ENCODE measurements at places on chromosomes 2 and 18.

DNA sequence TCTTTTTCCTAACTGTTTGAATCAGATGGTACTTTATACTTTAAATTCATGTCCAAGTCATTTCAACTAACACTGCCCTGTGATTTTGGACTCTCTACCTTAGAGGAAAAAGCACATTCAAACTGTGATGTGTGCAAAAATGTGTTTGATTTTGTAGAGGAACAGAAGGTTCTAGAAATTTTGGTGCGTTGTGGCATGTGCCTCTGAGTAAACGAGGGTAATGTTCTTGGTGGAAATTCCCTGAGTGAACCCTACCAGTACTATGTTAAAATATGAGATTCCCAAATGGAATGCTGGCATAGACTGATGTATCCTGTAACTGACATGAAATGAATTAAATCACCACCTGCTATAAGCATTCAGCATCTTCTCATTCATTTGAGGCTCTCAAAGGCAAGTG, 901.9 kb upstream of the KLHL29 start:
- DNase-seq, result no peak

- DNase-seq, result no peak
These were observed 8.3 kb upstream of the CTIF start for GRCh38 chr18:48530399-48531081.

GRCh38 chr2:76684756-76685155, 837.4 kb downstream of the LRRTM4 start:
- DNase-seq, result no peak

DNA sequence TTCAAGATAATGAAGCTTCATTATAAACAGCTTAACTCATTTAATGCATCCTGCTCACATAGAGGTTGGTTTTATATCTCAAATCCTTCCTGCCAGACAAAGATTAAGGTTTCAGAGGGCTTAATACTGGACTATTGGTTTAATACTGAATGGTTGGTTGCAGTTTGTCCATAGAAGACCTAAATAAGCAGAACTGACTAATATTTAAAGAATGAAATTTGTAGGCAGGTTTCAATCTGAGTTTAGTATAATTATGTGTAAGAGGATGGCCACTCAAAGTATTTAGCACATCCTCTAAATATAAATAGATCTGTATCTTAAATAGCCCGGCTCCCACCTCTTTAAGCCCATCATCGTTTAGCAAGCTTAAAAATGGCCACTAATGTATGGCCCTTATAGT, 92.5 kb downstream of the EPB41L5 start:
- no peak for DNase-seq

- no peak for DNase-seq
These were observed 5.4 kb downstream of the ITGAV start for GRCh38 chr2:186595219-186595618.

- no peak for DNase-seq
These were observed 31.4 kb downstream of the FECH start for GRCh38 chr18:57555134-57555533.

- DNase-seq, result no peak
These were observed 66.6 kb downstream of the MYL12B start for GRCh38 chr18:3328532-3328931.

GRCh38 chr2:100033976-100034375, 108.4 kb downstream of the AFF3 start:
- DNase-seq, result no peak

DNA sequence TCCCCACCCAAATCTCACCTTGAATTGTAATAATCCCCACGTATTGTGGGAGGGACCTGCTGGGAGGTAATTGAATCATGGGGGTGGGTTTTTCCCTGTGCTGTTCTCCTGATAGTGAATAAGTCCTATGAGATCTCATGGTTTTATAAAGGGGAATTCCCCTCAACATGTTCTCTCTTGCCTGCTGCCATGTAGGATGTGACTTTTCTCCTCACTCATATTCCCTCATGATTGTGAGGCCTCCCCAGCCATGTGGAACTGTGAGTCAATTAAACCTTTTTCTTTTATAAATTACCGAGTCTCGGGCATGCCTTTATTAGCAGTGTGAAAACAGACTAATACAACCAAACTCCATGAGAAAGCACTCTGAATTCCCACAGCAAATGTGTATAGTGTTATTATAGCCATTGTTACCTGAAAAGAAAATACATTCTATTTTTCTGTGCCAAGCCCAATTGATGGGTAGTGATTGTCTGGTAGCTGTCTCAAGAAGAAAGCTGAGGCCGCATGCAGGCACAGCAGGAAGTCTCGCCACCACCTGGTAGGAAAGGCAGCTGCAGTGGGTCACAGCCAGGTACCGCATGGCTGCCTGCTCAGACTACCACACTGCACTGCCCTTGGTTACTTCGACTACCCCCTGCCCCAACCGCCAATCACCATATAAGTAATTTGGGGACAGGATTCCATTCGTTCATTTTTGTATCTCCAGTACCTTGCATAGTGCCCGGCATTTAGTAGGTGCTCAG, 10.3 kb upstream of the ZBTB7C start:
- no peak for DNase-seq

GRCh38 chr2:26849056-26849999, 1.4 kb downstream of the DPYSL5 start:
- no peak for DNase-seq

GRCh38 chr2:169265591-169265990, 96.7 kb downstream of the LRP2 start:
- no peak for DNase-seq

GRCh38 chr2:201781557-201782051, 871 bp upstream of the ALS2 start:
- no peak for DNase-seq

DNA sequence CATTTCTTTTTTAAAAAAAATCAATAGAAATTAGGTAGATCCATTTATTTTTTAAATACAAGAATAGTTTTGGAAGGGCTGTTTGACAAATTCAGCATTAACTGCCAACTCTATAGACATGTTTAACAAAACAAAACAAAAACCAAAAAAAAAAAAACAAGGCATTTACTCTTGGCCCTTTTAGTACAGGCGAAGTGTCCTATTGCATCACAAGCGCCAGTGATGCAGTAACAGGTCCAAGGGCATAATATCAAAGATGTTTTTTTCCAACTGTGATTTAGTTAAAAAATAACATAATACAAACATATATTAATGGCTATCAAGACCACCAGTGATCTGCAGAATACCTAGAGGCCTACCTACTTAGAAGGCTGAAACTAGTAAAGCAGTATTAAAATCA, 55.3 kb downstream of the XDH start:
- DNase-seq, result no peak

GRCh38 chr2:46142546-46143428, 154.4 kb upstream of the EPAS1 start:
- DNase-seq, result no peak

All from stimulated activated CD8-positive, alpha-beta memory T cell treated with anti-CD3 and anti-CD28 coated beads, Interleukin-7, amount 100 ng/mL, for 1 hour (primary cell).